ENCODE measurements at places on chromosomes 7 and 10.

DNA sequence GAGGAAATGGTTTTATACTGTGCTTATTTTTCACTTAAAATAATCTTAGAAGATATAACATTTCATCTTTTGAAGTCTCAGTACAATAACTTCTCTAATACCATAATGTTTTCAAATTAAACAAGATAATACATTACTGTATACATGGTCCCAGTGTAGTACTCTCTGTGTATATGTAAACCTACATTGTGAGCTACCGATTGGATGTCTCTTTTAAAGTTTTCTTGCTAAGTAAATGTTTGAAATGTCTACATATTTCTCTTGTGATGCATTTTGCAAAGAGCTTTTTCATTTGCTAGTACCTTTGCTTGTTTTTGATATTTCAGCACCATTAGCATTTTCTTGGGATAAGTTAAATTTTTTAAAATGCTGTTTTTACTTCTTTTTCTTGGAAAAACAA, 94.8 kb downstream of the PRKG1 start:
- no peak for DNase-seq

DNA sequence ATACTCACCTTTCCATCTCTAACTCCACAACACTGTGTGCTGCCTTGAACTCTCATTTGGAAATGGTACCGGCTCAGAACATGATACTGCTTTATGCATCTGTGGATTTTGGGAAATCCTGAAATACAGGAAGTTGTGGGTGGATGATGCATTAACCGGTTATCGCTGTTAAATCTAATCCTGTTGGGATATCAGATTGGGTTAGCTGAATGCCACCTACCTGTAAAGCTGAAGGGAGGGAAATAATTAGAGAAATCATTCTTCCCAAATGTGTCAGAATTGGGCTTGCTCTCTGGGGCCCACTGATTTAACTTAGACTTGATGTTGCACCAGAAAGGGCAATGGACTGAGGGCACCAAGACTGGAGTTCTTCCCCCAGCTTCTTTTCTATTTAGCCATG, 54.0 kb downstream of the CH25H start:
- DNase-seq: no peak

- DNase-seq: no peak
Measured at GRCh38 chr10:52454491-52454890, 140.4 kb downstream of the DKK1 start.

DNA sequence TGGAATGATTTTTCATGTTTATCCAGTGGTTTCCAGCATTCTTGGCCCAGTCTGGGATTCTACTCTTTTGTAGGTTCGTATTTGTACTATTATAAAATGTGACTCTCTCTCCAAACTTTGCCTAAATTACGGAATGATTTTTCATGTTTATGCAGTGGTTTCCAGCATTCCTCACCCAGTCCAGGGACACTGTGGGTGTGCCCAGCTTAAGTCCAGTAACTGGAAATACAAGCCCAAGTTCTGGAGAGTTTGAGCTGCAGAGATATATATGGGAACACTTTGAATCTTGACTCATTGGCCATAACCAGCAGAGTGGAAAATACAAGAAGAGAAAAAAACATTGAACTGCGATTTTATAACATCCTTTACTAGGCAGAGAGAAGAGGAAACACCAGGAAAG, 5.9 kb upstream of the MAGI2 start:
- DNase-seq: no peak

GRCh38 chr7:82441669-82442478, 1.7 kb downstream of the CACNA2D1 start:
- no peak for DNase-seq

Measured in stimulated activated CD4-positive, alpha-beta T cell treated with anti-CD3 and anti-CD28 coated beads, Interleukin-1b, Interleukin-23, amount 100 ng/mL, for 1 hour (primary cell).